ENCODE measurements at places on chromosomes 12 and 14.

- DNase-seq = no peak
Observed at GRCh38 chr14:20679907-20680306, 4.5 kb upstream of the RNASE4 start.

GRCh38 chr12:89183985-89184435, 168.3 kb downstream of the DUSP6 start:
- DNase-seq = no peak

- DNase-seq = no peak
Observed at GRCh38 chr12:49924628-49925246, 21.0 kb upstream of the FAIM2 start.

DNA sequence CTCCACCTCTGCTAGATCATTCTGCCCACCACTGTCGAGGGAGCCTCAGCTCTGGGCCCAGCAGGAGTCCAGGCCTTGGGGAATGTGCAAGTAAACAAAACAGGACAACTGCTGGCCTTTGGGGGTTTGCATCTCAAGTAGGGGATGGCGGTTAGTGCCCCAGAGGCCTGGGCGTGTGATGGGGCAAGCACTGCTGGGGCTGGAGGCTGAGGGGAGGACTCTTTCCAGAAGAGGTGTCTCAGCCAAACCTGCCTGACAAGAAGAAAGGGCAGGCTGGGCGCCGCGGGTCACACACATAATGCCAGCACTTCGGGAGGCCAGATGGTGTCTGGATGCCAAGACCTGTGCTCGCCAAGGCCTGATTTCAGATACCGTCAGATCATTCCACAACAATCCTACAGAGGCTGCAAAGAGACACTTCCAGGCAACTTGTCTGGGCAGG, 8.6 kb upstream of the ALDH2 start:
- no peak for DNase-seq

GRCh38 chr14:81324011-81324410, 76.1 kb downstream of the STON2 start:
- DNase-seq = no peak

DNA sequence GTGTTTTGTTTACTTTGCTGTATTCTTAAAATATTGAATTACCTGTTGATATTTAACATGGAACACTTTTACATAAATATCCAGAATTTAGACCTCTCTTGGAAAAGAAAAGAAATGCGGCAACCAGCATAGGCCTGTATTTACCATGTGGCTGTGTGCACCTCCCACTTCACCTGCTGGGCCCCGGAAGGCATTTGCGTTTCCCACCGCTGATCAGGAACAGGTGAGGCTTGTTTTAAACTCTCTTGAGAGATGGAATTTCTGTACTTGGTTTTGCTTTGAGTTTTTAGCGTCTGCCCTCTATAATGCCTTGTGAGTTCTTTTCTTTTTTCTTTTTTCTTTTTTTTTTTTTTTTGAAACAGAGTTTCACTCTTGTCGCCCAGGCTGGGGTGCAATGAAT, 124.2 kb downstream of the GLT1D1 start:
- DNase-seq = peak; percentile 31

DNA sequence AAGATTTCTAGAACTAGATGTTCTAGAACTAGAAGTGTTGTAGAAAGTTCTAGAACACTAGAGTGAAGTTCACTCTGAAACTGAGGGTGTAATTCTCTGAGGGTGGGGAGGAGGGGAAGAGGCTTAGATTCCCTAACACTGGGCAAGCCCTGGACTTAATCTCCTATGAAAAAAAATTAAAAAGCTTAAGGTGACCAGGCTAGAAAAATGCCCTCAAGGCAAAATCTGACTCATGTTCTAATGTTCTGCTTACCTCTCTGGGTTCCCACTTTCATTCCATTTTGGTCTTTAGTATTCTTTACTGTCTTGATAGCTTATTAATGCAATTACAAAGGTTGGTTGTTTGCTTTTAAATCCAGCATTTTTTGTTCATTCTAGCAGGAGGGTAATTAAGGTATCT, 101.5 kb downstream of the KICS2 start:
- no peak for DNase-seq

- DNase-seq = no peak
Observed at GRCh38 chr12:44847888-44848702, 28.0 kb downstream of the NELL2 start.

DNA sequence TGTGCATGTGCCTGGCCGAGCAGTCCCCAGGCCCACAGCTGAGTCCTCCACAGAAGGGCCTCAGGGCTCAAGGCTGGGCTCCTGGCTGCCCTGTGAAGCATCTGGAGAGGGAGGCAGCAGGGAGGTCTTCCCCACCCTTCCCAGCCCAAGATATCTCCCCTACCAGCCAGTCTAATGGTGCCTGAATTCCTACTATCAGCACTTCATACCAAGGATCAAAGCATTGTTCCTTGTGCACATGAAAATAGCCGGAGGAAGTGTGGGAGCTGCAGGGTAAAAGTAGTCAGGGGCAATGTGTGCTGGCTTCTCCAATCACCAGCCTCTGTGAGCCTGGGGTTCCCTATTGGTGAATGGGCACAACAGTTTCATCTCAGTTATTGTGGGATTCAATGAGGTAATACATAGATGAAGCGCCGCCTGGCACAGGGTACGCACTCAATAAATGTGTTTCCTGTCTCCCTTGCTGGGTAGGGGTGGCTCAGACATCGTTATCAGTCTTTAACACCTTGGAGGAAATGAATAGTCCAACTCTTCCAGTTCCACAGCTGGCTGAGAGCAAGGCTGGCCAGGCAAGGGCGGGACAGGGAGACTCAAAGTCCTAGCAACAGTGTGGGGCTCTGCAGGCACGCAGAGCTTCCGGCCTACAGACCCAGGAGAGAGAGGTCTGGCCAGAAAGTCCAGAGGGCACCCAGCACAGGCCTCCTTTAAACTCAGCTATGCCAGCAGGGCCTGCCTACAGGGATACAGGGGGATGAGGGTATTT, 39.1 kb upstream of the PNMA1 start:
- DNase-seq = no peak

GRCh38 chr12:93707836-93708235, 30.7 kb downstream of the CRADD start:
- DNase-seq = no peak

- DNase-seq = peak; percentile 34
Observed at GRCh38 chr14:55580470-55581341, 699 bp downstream of the KTN1 start.

DNA sequence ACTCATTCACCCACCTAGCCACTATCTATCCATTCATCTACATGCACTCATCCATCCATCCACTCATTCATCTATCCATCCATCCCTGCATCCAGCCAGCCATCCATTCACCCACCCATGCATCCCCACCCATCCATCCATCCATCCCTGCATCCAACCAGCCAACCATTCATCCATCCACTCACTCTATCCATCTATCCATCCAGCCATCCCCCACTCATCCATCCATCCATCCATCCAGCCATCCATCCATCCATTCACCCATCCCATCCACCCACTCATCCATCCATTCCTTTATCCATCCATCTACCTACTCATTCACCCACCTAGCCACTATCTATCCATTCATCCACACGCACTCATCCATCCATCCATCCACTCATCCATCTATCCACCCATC, 73.1 kb downstream of the NOC4L start:
- DNase-seq = no peak

DNA sequence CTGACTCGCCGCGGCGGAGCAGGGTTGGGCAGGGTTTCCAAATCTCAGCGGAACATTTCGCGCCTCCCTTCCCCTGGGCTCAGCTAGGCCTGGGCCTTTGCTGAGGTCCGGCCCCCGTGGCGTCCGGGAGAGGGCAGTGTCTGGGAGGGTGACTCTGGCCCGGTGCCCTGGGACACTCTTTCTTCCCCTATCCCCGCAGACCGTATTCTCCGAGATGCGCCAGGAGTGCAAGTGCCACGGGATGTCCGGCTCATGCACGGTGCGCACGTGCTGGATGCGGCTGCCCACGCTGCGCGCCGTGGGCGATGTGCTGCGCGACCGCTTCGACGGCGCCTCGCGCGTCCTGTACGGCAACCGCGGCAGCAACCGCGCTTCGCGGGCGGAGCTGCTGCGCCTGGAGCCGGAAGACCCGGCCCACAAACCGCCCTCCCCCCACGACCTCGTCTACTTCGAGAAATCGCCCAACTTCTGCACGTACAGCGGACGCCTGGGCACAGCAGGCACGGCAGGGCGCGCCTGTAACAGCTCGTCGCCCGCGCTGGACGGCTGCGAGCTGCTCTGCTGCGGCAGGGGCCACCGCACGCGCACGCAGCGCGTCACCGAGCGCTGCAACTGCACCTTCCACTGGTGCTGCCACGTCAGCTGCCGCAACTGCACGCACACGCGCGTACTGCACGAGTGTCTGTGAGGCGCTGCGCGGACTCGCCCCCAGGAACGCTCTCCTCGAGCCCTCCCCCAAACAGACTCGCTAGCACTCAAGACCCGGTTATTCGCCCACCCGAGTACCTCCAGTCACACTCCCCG, 3.0 kb downstream of the WNT1 start:
- DNase-seq = no peak

All from NCI-H345 (cell line).